ENCODE measurements at places on chromosomes 6 and 20. TPM values are rescaled to one million over a fixed set of nuclear protein-coding genes. Genes with fewer than 3 reads are reported as not detected.
A peak's percentile ranks its signal among the peaks of the same experiment; 100 is the strongest.

Gene DEFB132
- total RNA-seq, result not detected

Gene ZNF217
- total RNA-seq, result 76.3 TPM

- no peak overlapping the region for H3K27ac ChIP-seq
- H3K36me3 ChIP-seq, result no peaks in the 10 kb centered on the region
- DNase-seq, result no peak
- no peaks in the 10 kb centered on the region for H3K27me3 ChIP-seq
- H3K4me1 ChIP-seq, result no peaks in the 10 kb centered on the region
- H3K4me3 ChIP-seq, result no peak overlapping the region
Observed at GRCh38 chr6:42017021-42017643, 33.2 kb upstream of the TAF8 start.

DNA sequence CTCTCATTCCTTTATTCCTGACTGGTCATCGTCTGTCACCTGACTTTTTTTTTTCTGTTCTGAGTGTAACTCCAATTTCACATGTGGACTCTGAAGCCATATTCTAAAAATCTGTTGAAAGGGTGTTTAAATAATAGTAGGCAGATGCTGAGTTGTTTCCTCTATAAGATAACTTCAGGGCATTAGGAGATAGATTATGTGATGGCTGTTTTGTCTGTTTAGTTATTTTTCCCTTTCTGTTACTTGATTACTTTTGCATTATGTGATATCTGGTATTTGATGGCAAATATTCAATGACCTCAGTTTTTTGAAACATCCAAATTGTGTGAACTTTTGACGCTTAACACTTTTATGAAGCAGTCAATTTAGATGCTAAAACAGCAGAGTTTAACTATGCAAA lies 486.0 kb downstream of the BCKDHB start:
- DNase-seq, result no peak
- H3K27me3 ChIP-seq, result no peaks in the 10 kb centered on the region
- H3K4me3 ChIP-seq, result no peak overlapping the region
- no peaks in the 10 kb centered on the region for H3K4me1 ChIP-seq
- H3K36me3 ChIP-seq, result no peaks in the 10 kb centered on the region

- H3K4me1 ChIP-seq, result peaks cover 44% of the 10 kb centered on the region
- no peaks in the 10 kb centered on the region for H3K27me3 ChIP-seq
- peak overlapping the region; percentile 97 for H3K27ac ChIP-seq
- H3K36me3 ChIP-seq, result no peaks in the 10 kb centered on the region
- H3K4me3 ChIP-seq, result peak overlapping the region; percentile 91
- DNase-seq, result no peak
Observed at GRCh38 chr6:31826793-31827285, 699 bp upstream of the HSPA1B start.

DNA sequence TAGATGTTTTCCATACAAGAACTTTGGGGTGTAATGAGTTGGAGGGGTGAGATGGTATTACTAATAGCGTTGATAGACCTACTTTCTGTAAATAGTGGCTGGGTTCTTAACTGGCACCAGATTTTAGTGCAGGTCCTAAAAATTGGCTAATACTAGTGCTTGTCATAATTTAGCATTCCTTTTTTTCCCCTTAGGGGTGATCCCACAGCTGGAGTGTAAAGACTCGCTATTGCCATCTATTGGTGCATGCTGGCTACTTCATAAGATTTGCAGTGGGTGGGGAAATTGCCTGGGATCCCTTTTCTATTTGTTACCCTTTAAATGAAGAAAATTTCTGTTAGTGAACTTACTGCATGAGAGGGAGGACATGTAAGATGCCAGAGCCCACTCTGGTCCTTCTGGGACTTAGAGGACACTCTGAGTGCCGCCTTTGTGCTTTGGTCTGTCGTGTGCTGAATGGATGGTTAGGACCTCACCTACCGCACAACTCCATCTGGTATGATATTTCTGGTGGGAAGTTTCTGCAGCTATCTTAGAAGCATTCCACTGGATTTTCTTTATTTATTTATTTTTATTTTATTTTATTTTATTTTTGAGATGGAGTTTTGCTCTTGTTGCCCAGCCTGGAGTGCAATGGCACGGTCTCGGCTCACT lies 195.5 kb downstream of the JARID2 start:
- peaks cover 3% of the 10 kb centered on the region for H3K36me3 ChIP-seq
- no peaks in the 10 kb centered on the region for H3K27me3 ChIP-seq
- no peak overlapping the region for H3K27ac ChIP-seq

GRCh38 chr6:125747589-125748405 lies 1.6 kb upstream of the HEY2 start:
- H3K27me3 ChIP-seq, result peaks cover 77% of the 10 kb centered on the region
- H3K4me1 ChIP-seq, result peaks cover 16% of the 10 kb centered on the region
- H3K27ac ChIP-seq, result peak overlapping the region; percentile 80
- H3K36me3 ChIP-seq, result no peaks in the 10 kb centered on the region
- DNase-seq, result peak; percentile 39
- peak overlapping the region; percentile 76 for H3K4me3 ChIP-seq

DNA sequence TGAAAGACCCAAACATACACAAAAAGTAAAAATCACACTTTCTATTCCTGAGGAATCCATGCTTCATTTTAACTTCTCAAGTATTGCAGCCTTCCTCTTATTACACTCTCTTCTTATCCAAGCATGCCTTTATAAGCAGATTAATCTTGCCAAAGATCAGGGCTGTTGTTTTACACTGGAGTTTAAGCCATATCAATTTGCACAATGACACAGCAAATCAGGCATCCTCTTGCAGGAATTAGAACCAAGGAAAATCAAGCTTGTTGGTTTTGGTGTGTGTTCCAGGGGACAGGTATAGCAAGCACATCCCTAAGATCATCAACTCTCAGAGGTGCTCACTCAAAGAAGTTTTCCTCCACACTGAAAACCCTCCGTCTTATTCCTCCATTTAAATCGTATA lies 69.5 kb downstream of the CYP39A1 start:
- DNase-seq, result no peak
- H3K36me3 ChIP-seq, result peaks cover 15% of the 10 kb centered on the region
- peaks cover 24% of the 10 kb centered on the region for H3K4me1 ChIP-seq

All from progenitor cell of endocrine pancreas (in vitro differentiated cells).